ENCODE measurements at places on chromosomes 11 and 22. TPM values are rescaled to one million over a fixed set of nuclear protein-coding genes. Genes with fewer than 3 reads are reported as not detected.
A peak's percentile ranks its signal among the peaks of the same experiment; 100 is the strongest.

DNA sequence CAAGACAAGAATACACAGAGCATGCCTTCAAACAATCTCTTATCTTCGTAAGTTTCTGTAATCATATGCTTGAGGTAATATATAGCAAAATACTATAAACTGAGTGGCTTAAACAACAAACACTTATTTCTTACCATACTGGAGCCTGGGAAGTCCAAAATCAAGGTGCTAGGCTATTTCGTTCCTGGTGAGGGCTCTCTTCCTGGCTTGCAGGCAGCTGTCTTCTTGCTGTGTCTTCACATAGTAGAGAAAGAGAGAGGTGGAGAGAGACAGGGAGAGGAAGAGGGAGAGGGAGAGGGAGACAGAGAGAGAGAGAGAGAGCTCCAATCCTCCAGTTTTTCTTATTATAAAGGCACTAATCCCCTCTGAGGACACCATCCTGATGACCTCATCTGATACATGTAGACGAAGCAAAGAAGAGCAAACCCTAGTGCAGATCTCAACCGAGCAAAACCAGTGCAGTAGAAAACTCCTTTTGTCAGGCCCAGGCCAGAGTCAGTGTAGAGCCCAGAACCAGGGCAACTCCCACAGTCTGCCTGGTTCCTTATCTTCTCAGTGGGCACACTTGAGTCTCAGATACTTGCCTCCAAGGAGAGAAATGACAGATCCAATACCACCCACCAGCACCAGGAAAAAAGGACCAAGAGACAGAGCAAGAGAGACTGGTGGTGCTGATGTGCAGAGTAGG, 297.1 kb upstream of the NCAM1 start:
- no peaks in the 10 kb centered on the region for H3K36me3 ChIP-seq
- no peak for DNase-seq
- H3K4me3 ChIP-seq = no peak overlapping the region
- no peak overlapping the region for H3K27ac ChIP-seq
- no peaks in the 10 kb centered on the region for H3K4me1 ChIP-seq

DNA sequence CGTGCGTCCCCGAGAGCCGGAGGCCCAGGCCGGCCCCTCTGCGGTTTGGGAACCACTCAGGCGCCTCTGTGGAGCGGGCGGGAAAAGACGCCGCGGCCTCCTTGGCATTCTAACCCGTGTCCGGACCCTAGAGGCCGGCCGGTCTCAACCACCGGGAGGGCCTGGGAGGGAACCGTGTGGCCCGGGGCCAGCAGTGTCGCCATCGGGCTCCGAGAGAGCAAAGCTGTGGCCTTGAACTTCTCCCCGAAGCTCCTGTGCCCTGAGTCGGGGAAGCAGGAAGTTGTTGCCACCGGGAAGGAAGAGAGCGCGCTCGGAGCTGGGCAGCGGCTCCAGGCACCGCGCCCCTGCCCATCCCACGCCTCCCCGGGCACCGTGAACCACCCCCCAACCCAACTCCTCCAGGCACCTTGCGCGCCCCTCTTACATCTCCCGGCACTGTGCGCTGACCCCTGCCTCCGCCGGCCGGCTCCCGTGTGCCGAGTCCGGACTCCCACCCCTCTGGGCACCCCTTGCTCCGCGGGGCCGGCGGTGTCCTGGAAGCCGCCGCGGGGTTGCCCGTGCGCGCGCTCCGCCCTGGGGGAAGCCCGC, 80.0 kb upstream of the PPARA start:
- H3K4me3 ChIP-seq = peak overlapping the region; percentile 83
- peaks cover 27% of the 10 kb centered on the region for H3K4me1 ChIP-seq
- peak; percentile 72 for DNase-seq
- H3K36me3 ChIP-seq = no peaks in the 10 kb centered on the region
- no peaks in the 10 kb centered on the region for H3K27me3 ChIP-seq

GRCh38 chr22:44067033-44067432, 42.9 kb downstream of the PARVB start:
- no peaks in the 10 kb centered on the region for H3K27me3 ChIP-seq
- no peaks in the 10 kb centered on the region for H3K36me3 ChIP-seq
- no peak overlapping the region for H3K4me3 ChIP-seq
- no peak overlapping the region for H3K27ac ChIP-seq
- H3K4me1 ChIP-seq = no peaks in the 10 kb centered on the region
- no peak for DNase-seq

DNA sequence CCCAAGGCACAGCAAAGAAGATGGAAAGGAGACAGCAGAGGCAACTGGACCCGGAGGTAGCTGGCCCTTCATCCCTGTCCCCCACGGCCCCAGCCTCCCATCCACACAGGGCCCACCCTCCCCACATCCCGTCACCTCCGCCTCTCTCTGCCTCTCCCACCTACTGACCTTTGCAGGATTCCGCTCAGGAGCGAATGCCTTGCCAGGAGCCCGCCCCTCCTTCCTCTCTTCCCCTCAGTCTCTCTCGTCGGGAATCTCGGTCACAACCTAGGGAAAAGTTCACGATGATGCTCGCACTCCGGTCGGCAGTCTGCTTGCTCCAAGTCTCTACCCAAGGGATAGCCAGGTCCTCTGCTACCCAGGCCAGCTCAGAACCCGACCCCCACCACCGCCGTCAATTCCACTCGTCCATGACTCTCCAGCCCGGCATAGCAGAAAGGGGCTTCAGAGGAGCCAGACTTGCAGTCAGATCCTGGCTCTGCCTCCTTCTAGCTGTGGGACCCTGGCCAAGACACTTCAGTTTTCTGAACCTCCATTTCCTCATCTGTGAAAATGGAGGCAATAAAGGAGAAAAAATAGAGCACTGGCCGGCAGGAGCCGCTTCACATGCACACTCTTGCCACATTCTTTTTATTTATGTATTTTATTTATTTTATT, 10.2 kb downstream of the AHNAK start:
- H3K36me3 ChIP-seq = peaks cover 41% of the 10 kb centered on the region
- H3K27ac ChIP-seq = no peak overlapping the region
- H3K4me1 ChIP-seq = peaks cover 37% of the 10 kb centered on the region
- H3K4me3 ChIP-seq = no peak overlapping the region
- no peak for DNase-seq

Gene KCNJ11
- total RNA-seq = 2.9 TPM

Gene KIRREL3
- total RNA-seq = 0.64 TPM

All from colonic mucosa (tissue), 4 donors.